ENCODE measurements at places on chromosomes 2 and 18.

GRCh38 chr18:58545338-58546296 lies 83.3 kb downstream of the ALPK2 start:
- DNase-seq = no peak

- DNase-seq = no peak
Observed at GRCh38 chr18:55100817-55101457, 141.7 kb upstream of the CCDC68 start.

GRCh38 chr2:31606509-31606908 lies 25.8 kb upstream of the SRD5A2 start:
- no peak for DNase-seq

GRCh38 chr2:98551316-98551715 lies 57.0 kb downstream of the COA5 start:
- no peak for DNase-seq

- no peak for DNase-seq
Observed at GRCh38 chr2:152200565-152201465, 25.3 kb upstream of the STAM2 start.

DNA sequence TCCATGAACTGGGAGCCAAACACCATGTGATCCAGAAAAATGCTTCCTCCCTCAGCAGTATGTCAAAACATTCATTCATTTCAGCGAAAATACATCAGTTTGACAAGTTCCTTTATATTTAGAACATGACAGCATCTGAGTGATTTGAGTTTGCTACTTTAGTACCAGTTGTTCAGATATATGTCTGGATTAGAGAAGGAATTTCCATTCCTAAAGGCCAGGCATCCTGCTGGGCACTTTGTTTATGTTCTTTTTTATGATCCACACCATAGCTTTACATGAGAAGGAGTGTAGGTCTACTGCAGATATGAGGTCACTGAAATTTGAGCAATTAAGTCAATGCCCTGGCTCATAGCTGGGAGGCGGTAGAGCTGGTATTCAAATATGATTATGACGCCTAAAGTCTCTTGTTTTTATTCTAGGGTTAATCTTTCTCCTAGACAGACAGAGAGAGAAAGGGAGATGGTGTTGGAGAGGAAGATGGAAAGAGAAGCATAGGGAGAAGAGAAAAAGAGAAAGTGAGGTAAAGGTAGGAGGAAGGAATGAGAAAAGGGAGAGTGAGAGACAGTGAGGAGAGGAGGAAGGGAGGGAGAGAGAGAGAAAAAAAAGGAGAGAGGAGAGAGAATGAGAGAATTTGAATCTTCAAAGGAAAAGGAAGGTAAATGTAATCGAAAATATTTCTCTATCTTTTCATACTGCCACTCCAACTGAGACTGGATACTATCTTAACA lies 839.5 kb upstream of the FANCL start:
- DNase-seq = no peak

- no peak for DNase-seq
Observed at GRCh38 chr2:101679801-101680487, 17.6 kb upstream of the MAP4K4 start.

- no peak for DNase-seq
Observed at GRCh38 chr2:178531168-178531567, 50.9 kb downstream of the PLEKHA3 start.

- no peak for DNase-seq
Observed at GRCh38 chr2:205665791-205666190, 16.5 kb upstream of the NRP2 start.

DNA sequence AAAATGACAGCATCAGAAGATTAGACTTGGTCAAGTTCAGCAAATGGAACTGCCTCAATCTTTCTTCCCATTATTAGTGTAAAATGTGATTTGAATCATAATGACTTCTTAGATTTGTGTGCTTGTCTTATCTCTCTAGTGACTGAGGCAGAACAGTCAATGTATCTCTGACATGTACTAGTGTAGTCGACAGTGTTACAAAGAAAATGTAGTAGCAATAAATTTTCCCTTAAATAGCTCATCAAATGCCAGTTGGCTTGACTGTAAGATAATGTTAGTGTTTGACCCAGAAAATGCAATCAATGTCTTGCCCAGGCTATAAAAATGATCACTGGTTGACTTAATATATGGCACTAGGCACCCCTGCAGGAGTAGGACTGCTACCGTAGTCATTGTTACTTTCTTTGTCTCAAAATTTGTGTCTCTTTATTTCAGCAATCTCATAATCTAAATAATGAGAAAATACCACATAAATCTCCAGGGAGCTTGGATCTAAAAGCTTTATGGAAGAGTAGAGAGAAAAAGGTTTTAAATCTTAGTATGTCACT lies 1336.7 kb downstream of the DPP10 start:
- no peak for DNase-seq

Measured in anterior cingulate cortex (tissue), 58 donors.